ENCODE measurements at places on chromosomes 12 and 14.

- DNase-seq, result no peak
Measured at GRCh38 chr12:127363392-127363791, 903.6 kb upstream of the TMEM132C start.

GRCh38 chr14:79730953-79731352 is 480.4 kb downstream of the DIO2 start:
- DNase-seq, result no peak

GRCh38 chr12:44336577-44336976 is 500.7 kb downstream of the TMEM117 start:
- no peak for DNase-seq

DNA sequence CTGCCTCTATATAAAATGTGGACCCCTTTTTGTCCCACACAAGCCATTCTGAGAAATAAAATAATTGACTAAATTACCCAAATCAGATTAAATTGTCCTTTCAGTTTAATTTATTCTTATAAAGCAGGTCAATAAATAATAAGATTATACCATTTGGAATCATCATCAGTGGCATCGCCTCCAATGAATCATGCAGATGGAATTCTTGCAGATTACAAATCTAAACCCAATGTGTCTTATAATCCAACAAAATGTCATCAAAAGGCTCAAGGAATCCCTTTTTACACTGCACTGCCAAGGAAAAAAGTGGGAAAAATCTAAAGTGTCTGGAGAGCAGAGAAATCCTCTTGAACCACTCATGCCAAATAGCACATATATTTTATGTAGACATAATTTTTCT is 138.2 kb upstream of the TSPAN8 start:
- DNase-seq, result no peak

DNA sequence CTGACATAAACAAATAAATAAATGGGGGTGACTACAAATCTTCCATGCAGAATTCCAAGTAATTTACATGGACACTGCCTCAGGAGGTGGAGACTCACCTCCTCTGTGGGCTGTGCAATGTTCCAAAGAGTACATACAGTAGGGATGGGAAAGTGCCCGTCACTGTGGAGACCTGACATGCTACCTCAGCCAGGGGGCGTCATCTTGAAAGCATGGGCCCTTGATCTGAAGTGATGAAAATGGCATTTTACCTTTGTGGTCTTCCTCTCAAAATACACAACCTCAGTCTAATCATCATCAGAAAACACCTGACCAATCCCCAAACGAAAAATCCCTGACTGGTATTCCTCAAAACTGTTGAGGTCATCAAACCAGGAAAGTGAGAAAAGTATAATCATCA is 48.4 kb downstream of the ANAPC7 start:
- DNase-seq, result no peak

GRCh38 chr12:95115641-95116040 is 42.2 kb upstream of the NR2C1 start:
- no peak for DNase-seq

- DNase-seq, result no peak
Measured at GRCh38 chr12:84986586-84986985, 49.5 kb downstream of the TSPAN19 start.

DNA sequence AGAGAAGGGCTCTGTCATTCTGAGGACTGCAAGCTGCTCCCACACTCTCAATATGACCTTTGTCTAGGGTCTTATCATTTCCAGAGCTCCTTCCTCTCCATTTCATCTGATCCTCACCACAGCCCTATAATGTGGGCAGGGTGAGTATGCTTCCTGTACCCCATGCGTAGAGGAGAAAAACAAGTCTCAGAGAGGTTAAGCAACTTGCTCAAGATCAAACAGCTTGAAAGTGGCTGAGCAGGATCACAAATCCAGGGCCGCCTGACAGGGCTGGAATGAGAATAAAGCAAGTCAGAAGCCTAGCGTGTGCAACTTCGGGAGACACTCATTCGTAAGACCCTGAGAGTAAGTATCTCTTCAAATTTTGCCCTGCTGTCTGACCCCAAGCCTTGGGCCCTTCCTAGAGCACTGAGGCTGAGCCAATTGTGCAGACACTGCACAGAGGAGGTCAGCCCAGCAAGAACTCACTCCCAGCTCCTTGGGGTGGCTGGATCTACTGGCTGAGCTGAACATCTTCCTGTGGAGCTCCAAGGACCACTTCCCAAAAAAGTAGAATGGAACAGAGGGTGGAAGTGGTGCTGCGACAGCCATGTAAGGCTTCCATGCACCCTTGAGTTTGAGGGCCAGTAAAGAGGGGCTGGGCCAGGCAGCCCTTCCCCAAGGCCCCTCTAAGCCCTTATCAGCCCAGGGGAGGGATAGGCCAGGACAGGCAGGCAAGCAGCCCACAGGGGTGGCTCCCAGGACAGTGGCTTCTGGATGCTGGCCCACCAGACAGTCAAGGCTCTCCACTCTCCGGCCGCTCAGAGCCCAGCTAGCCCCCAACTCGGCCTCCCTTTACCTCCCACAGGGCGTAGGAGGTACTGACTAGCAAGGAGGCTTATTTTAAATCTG is 10.5 kb downstream of the ZFP36L1 start:
- DNase-seq, result peak; percentile 61

DNA sequence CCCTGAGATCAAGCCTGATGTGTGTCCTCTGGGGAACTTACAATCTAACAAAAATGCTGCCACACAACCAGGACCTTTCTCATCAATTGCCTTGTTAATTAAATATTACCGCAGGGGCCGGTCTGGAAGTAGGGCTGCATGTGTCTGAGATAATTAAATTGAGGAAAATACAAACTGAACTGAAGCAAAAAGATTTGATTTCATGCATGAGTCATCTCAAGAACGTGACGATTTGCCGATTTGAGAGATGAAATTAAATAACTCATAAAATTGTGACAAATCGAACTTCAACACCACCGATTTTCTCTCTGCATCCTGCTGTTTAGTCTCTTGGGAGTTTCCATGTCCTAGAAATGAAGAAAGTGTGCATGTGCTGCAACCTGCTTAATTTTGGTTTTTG is 94.6 kb upstream of the DAAM1 start:
- DNase-seq, result no peak

DNA sequence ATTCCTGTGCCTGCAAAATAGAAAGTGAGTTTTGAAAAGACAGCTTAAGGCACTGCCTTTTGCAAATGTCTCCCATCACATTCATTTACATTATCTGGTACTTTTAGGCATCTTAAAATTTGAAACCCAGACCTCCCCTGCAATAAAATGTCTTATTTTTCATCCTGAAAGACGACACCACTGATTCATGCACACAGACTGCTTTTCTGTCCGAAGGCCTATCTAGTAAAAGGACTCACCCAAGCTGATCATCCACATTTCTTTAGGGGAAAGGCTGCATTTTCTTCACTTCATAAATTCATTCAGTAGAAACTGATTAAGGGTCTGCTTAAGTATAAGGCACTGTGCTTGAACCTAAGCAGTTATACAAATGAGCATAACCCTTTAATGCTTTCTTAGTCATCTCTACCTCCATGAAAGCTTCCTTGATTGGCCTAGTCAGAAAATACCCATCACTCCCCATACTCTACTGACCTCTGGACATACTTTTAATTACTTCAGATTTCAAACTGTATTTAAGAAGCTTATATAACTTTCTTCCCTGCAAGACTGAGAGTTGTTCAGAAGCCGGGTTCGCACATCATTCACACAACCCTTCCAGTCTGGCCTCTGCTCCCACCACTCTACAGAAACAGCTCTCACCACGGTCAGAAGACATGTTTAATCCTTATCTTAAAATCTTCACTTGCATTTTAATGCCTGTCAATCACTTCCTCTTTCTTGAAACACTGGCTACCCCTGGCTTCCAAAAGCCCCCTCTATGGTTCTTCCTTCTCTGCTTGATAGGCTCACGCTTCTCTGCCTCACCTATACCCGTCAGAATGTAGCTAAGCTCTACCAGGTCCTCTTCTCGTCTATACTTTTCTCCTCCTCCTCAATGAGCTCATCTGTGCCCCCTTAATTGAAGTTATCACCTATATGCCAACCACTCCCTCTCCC is 288.6 kb downstream of the MED13L start:
- no peak for DNase-seq

DNA sequence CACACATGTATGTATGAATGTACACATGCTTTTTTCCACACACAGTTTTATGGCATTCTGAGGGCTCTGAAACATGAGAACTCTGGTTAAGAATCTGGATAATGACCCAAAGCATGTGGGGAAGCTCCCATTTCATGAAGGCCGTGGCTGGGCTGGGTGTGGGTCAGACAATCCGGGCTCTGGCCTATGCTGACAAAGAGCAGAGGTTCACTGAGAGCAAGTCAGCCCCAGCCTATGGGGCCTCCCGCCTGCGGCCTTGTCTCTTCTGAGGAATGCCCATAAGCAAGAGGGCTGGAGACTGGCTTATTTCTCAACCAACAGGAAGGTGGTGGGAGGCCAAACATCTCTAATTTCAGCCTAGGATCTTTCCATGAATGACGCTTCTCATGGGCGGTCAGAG is 8.5 kb downstream of the MYH6 start:
- DNase-seq, result no peak

GRCh38 chr12:88553941-88554658 is 26.2 kb downstream of the KITLG start:
- no peak for DNase-seq

DNA sequence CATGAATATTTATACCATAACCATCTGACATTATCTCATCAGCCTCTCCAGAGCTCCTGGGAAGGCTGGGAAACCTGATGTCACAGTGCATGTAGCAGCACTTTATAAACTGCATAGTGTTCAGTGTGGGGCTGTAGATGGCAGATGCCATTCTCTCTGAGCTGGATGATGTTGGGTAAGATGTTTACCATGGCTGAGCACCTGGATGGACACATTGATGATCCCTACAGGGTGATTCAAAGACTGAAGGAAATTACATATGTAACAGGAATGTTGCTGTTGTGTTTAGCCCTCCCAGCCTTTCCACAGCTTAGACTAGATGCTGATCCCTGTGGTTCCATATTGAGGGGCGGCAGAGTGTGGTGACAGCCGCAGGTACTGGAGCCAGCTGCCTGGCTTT is 37.4 kb downstream of the IFT43 start:
- DNase-seq, result no peak

DNA sequence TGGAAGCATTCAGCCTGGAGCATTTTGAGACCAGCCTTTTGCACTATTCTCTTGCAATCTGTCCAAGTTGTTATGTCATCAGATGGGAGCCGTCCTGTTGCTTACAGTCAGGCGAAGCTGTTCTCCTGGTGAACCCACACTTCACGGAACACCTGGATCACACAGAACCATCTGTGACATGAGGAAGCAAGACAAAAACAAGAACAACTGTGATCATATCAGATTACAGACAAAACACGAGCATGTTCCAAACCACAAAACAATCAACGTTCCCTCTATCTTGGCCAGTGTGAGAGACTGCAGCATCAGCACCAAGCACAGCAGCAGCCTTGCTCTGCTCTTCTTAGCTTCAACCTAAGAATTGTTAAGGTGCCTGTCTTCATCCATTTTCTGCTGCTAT is 180.5 kb upstream of the SFSWAP start:
- DNase-seq, result no peak

Measured in CD4-positive, alpha-beta T cell treated with Interleukin-15 for 1 hour (primary cell).